ENCODE measurements at places on chromosomes 3 and 15.

GRCh38 chr15:31081588-31082250 lies 19.8 kb downstream of the TRPM1 start:
- DNase-seq = no peak

DNA sequence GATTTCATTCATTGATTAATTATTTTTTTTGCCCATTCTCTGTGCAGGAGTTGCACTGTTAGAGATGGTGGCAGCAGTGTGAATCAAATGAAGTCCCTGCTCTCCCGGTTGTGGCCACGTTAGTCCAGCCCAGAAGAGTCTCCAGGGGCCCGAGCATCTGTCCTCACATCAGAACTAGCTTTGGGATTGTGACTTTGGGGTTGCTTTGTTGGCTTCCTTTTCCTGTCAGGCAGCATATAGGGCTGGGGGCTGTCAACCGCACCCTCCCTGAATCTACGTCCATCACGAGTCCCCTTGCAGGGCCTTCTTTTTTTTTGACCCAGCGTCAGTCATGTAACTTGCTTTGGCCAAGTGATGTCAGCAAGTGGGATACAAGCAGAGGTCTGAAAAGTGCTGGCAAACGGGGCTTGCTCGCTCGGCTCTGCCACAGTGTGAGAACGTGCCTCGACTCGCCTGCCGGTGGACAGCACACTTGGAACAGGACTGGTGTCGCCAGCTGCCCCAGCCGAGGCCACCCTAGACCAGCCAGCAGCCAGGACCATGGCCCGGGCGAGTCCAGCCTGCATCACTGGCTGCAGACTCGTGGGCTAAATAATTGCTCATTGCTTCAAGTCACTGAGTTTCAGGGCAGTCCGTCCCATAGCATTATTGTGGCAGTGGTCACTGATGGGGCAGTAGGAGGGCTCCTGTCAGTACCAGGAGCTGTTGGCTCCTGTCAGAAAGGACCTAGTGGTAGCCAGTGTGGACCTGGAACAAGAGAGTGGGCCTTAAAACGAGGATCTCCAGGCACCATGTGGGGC lies 151.6 kb upstream of the MEF2A start:
- DNase-seq = no peak

DNA sequence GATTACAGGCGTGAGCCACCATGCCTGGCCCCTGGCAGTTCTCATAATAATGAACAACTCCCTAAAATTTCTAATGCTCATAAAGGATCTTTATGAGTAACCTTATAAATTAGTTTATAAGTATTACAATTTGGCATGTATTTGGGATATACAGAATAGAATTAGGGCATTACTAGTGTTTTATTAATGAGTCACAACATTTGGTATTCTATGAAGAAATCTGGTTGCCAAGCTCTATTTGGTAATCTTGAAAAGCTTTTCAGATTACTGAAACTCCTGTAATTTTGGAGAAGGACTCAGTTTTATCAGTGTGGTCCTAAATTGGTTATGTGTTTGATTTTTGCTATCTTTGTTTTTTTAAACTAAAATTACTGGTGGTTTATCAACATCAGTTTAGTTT lies 45.8 kb downstream of the TM6SF1 start:
- no peak for DNase-seq

- DNase-seq = no peak
Measured at GRCh38 chr15:63244976-63245645, 32.3 kb upstream of the APH1B start.

- DNase-seq = no peak
Measured at GRCh38 chr15:31264559-31265089, 62.0 kb upstream of the KLF13 start.

GRCh38 chr3:120498556-120499346 lies 48.0 kb upstream of the FSTL1 start:
- no peak for DNase-seq

- DNase-seq = peak; percentile 57
Measured at GRCh38 chr3:66485291-66485968, 15.4 kb downstream of the LRIG1 start.

GRCh38 chr3:69658514-69659140 lies 80.6 kb upstream of the MITF start:
- DNase-seq = no peak

DNA sequence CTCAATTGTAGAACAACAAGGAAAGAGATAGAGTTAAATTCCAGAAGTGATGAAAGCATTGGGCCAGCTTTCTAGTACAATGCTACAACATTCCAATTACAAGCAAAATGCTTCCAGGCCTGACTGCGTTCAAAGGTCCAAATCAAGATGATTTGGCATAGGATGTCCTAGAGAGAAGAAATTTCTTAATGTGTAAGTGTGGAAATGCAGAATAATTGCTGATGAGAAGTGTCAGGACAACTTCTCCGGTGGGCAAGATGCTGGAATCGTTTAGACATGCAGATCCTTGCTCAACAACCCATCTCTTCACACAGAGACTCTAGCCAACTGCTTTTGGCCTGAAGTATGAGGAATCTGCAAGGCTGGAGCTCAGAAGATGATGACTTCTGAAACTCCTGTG lies 71.1 kb upstream of the PDZRN3 start:
- DNase-seq = no peak

DNA sequence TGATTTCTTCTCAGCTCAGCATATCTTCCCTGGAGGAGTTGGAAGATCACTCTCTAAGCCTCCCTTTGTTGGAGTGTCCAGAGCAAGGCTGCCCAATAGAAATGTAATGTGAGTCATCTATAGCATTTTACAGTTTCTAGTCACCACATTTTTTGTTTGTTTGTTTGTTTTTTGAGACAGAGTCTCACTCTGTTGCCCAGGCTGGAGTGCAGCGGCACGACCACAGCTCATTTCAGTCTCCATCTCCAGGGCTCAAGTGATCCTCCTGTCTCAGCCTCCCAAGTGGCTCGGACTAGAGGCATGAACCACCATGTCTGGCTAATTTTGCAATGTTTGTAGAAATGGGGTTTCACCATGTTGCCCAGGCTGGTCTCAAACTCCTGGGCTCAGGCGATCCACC lies 21.3 kb downstream of the KLHL6 start:
- DNase-seq = no peak

- peak; percentile 60 for DNase-seq
Measured at GRCh38 chr3:138608322-138609135, at the start of gene FAIM. Gene FAIM (plus strand): TSS chr3:138608771. CDS start chr3:138619727, 10,956 bp downstream.

DNA sequence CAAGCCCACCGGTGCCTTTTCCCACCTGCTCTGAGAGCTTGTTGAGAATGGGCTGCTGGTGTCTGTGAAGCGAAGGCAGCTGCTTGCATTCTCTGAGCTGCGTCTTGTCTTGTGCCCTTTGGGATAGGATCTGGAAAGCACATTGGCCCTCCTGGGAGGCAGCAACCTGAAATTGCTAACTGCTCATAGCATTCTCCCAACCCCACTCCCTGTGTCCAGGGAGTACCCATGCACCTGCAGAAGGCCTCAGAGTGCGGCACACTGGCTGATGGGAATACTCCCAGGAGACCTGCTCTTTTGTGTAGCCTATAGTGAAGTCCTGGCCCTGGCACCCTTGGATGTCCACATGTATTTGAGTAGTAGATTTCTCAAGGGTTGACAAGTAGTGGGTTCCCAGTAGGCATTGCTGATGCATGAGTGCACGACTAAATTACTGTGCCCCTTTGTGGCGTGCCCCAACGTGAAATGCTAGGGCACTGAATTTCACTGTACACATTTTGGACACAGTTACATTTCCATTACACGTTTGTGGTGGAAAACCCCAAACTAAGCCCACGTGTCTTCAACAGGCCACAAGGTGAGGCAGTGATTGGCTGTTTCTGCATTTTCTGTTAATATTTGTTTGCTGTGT lies 3.7 kb downstream of the EPHB1 start:
- DNase-seq = no peak

DNA sequence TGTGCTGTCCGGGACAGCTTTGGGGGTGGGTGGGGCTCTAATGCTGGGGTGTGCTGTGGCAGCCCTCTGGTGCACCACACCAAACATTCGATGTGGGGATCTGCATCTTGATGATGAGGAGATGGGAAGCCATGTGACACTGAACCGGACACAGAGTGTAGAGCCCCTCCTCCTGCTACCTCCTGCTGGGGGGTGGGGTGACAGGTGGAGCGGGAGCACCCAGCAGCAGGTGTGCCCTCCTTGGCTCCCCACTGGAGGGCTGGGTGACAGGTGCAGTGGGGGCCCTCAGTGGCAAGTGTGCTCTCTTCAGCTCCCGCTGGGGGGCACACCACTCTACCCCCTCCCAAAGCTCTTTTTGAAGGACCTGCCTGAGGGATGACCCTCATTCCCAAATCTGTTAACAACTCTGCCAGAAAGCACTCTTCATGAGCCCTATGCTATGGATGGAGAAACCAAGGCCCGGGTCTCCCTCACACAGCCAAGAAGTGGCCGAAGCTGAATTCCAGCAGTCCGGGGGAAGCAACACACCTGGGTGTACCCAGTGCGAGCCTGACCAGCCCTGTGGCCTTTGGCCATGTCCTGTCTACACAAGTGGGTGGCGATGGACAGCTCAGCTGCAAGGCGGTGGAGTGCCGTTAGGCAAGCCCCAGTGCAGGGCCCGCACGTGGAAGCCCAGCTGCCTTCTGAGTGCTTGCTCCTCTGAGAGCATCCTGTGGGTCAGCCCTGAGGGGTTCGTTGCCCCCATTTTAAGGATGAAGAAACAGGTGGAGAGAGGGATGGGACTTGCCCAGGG lies 609 bp upstream of the UROC1 start:
- no peak for DNase-seq

GRCh38 chr3:42519568-42519962 lies 17.1 kb downstream of the VIPR1 start:
- DNase-seq = no peak

GRCh38 chr3:52721730-52722008 lies 15.8 kb downstream of the SPCS1 start:
- no peak for DNase-seq

- no peak for DNase-seq
Measured at GRCh38 chr3:197961582-197961945, 1.5 kb downstream of the LMLN start.

- DNase-seq = no peak
Measured at GRCh38 chr15:98402486-98402885, 245.9 kb upstream of the IGF1R start.

DNA sequence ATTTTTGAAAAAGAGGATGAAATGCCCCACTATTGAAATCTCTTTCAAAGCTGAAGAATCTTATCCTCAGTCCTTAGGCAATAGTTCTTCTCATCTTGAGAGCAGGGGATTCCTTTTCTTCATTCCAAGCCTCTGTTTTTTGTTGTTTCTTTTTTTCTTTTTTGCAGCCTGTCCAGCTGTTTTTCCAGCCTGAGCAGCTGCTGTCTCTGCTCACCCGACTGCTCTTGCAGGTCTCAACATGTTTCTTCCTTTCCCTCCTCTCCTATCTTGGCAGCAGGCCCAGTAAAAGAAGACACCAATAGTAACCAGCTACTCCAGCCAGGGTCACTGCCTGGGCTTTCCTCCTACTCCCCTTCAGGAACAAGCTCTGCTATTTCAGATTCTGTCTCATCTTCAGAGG lies 23.8 kb downstream of the MEX3B start:
- peak; percentile 76 for DNase-seq

GRCh38 chr15:91335702-91336101 lies 235.6 kb downstream of the SV2B start:
- DNase-seq = no peak

DNA sequence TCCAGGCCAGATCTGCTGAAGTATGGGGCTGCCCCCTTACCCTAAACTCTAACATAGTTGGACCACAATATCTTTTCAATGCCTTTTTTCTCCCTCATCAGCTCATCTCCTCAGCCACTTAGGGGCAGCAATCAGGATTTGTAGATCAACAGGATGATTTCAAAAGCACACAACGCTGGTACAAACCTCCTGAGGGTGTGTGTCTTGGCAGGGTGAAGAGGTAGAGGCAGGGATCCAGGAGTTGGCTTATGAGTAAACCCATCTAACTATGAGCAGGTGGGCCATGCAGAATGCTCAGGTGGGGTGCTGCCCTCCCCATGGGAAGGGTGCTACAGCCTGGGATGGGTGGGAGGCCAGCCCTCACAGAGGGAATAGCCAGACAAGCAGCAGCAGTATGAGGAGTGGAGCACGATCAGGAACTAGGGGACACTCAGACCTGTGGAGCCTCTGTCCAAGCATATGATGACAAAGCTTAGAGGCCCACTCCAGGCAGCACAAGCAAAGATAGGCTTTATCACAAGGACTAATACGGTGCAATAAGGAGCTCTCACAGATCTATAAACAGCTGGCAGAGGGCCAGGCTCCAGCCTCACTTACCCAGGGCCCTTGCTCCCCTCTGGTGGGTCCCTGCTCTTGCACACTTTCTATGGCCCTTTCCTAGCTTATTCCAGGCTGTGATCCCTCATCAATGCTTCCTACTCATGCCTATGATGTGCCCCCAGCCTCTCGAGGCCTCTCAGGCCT lies 32.2 kb downstream of the IL20RB start:
- no peak for DNase-seq

DNA sequence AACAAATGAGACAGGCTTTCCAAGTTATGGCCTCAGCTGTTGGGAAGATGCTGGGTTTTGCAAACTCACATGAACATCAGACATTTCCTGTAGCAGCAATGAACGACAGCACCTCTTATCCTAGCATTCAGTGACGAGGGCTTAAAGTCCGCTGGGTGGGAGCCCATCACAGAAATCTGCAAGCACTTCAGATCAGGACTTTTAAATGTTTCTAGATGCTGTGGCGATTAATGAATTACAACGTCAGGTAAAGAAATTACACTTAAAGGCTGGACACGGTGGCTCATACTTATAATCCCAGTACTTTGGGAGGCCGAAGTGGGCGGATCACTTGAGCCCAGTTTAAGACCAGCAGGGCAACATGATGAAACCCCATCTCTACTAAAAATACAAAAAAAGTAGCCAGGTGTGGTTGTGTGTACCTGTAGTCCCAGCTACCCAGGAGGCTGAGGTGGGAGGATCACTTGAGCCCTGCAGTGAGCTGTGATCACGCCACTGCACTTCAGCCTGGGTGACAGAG lies 3.9 kb downstream of the AEN start:
- DNase-seq = no peak

GRCh38 chr3:197003461-197004385 lies 25.9 kb downstream of the MELTF start:
- DNase-seq = no peak

DNA sequence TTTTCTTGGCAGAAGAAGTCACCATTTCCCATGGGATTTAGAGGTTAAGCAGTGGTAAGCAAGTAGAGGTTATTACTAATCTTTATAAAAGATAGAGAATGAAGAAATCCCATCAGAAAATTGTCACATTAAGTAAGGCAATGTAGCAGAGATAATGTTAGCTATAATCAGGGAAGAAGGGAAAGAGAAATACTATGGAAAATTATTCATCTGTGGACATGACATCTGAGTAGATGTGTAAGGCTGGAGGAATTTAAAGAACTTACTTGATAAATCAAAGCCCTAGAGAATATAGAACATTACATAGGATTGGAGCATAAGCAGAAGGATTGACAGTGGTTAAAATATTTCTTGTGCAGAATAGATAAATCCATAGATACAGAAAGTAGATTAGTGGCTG lies 553.1 kb upstream of the CBLB start:
- no peak for DNase-seq

GRCh38 chr3:53130179-53131061 lies at the start of gene RFT1:
Gene RFT1 (minus strand): TSS chr3:53130435. CDS start chr3:53130400, 35 bp downstream.
- DNase-seq = peak; percentile 48
